A549 treated with CORT108297 at 1 μM for 4 hours (cell line): ENCODE measurements at places on chromosomes 7 and 10. TPM values are rescaled to one million over a fixed set of nuclear protein-coding genes. Genes with fewer than 3 reads are reported as not detected.

The CNOT4 gene
- 10.5 to 11.8 TPM (median 10.7 TPM) in 5 replicates for total RNA-seq

The UNC5B gene
- total RNA-seq: 0.66 to 0.88 TPM (median 0.76 TPM) in 5 replicates

The FZD8 gene
- total RNA-seq: 4.7 to 8.2 TPM (median 6.6 TPM) in 5 replicates

The SUGCT gene
- 0.56 to 1.6 TPM (median 0.95 TPM) in 5 replicates for total RNA-seq

The CRHR2 gene
- not detected in 5 replicates for total RNA-seq

The HGF gene
- total RNA-seq: 0.01 to 0.10 TPM in 2 of 5 replicates, not detected in the others

The CYP2C9 gene
- 0.03 to 0.14 TPM (median 0.06 TPM) in 3 of 5 replicates, not detected in the others for total RNA-seq
